ENCODE measurements at places on chromosomes 5 and 9. TPM values are rescaled to one million over a fixed set of nuclear protein-coding genes. Genes with fewer than 3 reads are reported as not detected.

PCDHA7 gene
- 0.37 TPM for total RNA-seq

HSD17B3 gene
- total RNA-seq: not detected

ADAMTS6 gene
- total RNA-seq: 1.1 TPM

LMX1B gene
- total RNA-seq: not detected

PCDHGB3 gene
- total RNA-seq: 1.4 TPM

KCNT1 gene
- not detected for total RNA-seq

CYLC2 gene
- not detected for total RNA-seq

SLC23A1 gene
- total RNA-seq: 0.80 TPM

ACTL7A gene
- not detected for total RNA-seq

DMRT3 gene
- total RNA-seq: not detected

SAPCD2 gene
- 0.37 TPM for total RNA-seq

CDKN2B gene
- total RNA-seq: 201 TPM

IL7R gene
- total RNA-seq: 26.6 TPM

PDZD2 gene
- total RNA-seq: 3.5 TPM

SLC6A7 gene
- 22.9 TPM for total RNA-seq

LCN10 gene
- total RNA-seq: 4.1 TPM

Measured in transverse colon (tissue), 4 donors.